Mammary epithelial cell (primary cell): ENCODE measurements at places on chromosomes 5 and 9.
A peak's percentile ranks its signal among the peaks of the same experiment; 100 is the strongest.

GRCh38 chr5:161007879-161008278 lies 155.9 kb upstream of the ATP10B start:
- DNase-seq: no peak

GRCh38 chr5:174649391-174649790 lies 75.0 kb upstream of the MSX2 start:
- DNase-seq: no peak

DNA sequence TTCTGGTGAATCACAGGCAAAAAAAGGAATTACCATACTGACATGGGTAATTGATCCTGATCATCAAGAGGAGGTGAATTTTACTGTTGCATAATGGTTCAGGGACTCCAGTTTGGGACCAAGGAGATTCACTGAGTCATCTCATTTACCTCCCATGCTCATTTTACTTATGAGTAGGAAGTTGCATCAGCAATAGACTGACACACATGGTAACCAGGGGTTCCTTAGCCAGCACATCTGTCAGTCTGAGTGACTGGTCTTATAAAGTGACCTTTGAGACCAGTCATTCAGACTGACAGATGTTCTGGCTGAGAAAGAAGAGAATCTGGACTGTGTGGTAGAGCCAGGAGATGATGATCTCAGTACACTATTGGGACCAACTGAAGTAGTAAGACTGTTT lies 384.6 kb upstream of the CD180 start:
- DNase-seq: peak; percentile 79

GRCh38 chr9:130791303-130791894 lies 43.7 kb upstream of the ABL1 start:
- no peak for DNase-seq

DNA sequence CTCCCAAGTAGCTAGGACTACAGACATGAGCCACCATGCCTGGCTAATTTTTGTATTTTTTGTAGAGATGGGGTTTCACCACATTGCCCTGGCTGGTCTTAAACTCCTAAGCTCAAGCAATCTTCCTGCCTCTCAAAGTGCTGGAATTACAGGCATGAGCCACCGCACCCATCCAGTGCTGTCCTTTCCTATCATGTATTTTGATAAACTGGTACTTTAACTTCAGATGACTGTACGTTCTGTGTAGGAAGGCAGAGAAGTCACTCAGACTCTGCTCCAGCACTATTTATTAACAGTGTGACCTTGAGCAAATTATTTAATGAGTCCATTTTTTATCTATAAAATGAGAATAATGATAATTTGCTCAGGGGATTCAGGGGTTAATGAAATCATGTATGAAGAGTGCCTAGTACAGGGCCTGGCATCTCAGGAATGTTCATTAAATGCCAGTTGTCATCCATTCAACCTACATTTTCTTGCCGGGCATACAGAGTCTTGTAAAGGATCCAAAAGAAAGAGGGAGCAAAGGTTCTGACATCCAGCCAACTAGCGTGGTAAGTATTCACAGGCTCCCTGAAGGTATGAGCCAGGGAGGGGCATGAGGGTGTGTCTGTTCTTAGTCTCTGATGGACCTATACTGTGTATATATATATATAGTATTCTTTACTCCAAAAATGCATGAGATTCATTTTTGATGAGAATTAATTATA lies 201.9 kb downstream of the PBX3 start:
- DNase-seq: peak; percentile 51

DNA sequence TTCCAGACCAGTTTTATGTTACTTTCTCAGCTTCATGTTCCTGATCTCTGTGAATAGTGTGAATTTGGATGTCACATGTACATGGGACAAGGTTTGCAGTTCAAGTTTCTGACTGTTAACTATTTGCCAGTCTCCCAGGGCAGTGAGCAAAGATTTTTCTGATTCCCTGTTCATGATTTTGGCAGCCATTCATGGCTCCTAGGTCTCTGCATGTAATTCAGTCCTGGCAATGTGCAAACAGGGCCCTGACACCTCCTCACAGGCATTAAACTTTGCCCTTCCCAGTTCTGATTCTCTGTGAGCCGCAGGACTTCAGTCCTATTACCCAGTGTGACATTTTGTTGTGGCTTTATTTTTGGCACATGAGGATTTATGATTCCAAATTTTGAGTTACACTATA lies 349.7 kb downstream of the ARRDC3 start:
- DNase-seq: no peak

DNA sequence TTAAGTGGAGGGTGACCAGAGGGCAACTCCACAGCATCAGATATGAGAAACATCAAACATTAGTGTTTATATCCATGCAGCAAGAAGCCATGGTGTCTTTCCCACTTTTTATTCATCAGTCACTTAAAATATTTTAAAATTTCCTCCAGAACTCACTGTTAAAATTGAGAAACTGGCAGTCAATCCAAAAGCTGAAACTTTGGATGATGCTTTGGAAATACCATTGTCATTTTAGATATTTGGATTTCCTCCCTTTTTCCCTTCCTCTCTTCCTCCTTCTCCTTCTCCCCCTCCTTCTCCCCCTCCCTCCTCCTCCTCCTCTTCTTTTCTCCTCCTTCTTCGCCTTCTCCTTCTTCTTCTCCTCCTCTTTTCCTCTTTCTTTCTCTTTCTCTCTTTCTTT lies 33.1 kb upstream of the NTRK2 start:
- DNase-seq: no peak

- DNase-seq: no peak
Measured at GRCh38 chr5:135004376-135004775, 29.7 kb downstream of the PITX1 start.

DNA sequence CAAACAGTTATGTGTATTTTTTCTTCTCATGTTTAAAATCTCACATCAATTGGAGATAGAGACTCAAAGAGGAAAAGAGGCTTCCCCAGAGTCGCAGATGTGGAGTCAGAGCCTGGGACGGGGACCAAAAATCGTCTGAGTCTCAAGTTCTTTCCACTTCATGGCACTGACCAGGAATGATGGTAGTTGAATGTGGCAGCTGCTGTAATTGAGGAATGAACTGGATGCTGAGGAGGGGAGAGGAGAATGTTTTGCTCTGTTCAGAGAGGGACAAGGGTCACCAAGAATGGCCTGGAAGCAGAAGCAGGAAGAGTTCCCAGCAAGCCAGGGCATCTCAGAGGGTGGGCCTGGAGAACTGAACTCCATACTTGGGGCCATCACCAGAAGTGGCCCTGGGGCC lies 103.9 kb downstream of the NSG2 start:
- no peak for DNase-seq

DNA sequence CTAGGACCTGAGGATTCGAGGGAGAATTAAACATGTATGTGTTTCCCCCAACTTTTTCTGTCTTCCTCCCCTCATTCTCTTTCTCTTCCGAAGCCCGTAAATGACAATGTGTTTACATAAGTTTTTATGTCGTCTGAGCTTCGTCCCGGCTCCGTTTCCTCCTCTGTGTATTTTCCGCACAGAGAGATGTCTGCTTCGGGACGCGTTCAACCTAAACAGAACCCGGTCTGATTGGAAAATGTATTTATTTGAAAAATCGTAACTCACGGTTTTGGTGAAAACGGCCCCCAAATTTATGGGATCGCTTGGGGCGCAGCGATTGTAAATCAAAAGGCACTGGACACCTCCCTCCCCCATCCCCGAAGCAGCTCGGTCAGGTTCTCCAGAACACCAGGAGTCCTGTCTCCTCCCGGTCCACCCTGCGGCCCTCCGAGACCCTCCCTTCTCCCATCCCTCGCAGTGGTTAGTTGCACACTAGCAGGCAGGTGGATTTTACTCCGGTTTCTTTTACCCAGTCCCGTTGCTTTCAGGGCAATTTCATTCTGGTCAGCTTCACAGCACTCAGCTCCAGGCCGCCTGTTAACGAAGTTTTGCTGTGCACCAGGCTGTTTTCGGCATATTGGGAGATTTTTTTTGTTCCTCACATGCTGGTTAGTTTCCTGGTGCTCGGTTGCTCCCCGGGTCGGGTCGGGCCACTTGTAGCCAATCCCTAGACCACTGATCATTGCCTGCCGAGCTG lies 5.8 kb upstream of the HAND1 start:
- no peak for DNase-seq

DNA sequence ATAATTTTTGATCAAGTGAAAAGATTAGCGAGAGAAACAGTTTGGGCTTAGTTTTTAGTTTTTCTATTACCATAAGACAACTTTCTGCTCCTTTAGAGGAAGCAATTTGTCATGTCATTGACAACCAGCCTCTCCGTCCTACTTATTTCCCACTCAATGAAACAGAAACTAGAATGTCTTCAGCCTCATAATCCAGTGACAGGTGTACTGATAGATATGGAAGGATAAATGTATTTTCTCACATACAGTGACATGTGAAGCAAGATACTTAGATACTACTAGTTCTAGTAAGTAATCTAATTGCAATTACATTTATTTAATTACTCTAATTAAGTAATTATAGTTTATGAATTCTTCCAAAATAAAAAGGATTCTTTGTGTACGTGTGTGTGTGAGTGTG lies 429.7 kb downstream of the CDH10 start:
- DNase-seq: no peak

DNA sequence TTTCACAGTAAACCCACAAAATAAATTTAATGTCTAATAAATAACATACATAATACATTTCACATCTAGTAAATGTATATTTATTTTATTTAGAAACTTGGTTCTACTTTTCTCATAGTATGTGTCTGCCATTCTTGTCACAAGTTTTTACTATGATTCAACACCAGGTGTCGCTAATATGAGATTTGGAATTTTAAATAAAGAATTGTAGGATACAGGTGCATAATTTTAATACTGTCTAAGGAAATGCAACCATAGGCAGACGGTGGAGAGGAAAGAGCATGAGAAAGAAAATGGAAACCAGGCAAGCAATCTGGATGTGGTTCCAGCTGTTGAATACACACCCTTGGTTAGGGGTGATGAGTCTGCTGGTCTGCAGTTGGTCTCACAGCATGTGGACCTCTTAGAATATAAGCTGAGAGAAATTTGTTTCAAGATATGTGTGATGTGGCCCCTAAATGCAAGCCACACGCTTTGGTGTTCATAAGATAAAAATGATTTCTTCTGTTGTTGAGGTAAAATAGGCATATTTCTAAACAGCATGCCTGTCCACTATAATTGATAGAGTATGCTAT lies 114.7 kb upstream of the TXNDC8 start:
- peak; percentile 4 for DNase-seq

DNA sequence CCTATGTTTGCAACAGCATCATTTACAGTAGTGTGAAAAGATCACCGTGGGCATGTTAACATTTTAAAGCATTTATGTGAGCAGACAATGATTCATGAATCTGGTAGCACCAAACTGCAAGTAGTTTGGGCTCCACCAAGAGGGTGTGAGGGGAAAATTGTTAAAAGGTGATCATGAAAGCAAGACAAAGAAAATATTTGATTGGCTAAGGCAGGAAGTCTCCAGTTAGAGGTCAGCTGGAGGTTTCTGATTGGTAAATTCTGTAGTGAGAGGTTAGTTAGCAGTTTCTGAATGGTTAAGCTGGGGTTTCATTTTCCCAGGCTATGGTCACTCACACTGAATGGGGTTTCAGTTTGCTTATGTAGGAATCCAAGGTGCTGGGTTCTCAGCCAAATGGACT lies 13.5 kb upstream of the DRD1 start:
- peak; percentile 39 for DNase-seq

DNA sequence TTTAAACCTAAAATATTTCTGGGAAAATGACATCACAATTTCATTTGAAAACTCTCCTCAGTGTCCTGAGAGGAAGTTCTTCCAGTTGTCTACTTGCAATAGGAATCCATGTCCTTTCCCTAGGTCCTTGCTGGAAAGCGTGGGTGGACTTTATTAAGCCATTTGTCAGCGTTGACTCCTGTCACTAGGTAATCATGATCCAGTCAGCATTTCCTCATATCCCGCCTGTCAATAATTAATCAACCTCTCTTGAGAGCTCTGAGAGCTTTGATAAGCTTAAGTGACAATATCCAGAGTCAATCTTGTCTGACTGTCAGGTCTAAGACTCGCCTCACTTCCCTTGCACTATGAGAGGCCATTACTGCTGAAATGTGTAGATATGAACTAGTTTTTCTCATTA lies 107.2 kb upstream of the SLIT3 start:
- DNase-seq: no peak

- no peak for DNase-seq
Measured at GRCh38 chr5:139131921-139132432, 66.2 kb downstream of the SIL1 start.

DNA sequence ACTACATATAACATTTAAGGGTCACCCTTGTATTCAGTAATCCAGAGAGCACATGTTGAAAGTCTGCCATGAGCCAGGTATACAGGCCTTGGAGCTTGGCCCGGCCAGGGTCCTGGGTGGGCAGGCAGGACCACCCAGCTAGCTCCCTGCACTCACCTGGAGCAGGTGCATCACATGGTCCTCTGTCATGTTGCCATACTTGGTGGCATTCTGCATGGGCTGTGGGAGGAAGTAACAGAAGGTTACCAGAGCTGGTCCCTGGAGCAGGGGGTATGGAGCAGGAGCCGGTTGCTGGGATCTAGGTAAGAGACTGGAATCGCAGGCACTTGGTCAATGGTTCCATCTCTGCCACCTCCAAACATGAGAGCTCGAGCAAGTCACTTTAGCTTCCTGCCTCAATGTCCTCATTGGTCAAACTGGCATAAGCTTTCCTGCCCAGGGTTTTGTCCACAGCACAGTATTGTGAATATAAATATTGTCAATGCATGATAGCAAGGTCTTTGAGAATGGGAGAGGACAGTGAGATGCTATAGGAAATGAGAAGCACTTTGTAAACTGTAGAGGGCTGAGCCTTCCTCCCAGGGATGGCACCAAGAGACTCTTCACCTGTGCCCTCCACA lies 6.5 kb downstream of the CD74 start:
- DNase-seq: no peak

DNA sequence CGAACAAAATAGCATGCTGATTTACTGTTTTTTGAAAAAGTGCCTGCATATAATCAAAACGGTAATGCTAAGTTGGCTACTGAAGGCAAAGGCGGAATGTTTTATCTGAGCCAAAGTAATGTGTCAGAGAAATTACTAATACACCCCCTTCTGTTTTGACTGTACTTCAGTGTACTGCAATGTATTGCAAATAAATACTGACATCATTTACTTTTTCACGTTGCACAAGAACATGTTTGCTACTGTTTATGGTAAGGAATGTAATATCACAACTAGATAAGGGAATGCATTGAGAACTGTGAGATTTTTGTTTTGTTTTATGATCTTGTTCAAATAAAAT lies 813 bp upstream of the AGTPBP1 start:
- peak; percentile 57 for DNase-seq

- no peak for DNase-seq
Measured at GRCh38 chr9:134459164-134459563, 132.9 kb downstream of the RXRA start.

DNA sequence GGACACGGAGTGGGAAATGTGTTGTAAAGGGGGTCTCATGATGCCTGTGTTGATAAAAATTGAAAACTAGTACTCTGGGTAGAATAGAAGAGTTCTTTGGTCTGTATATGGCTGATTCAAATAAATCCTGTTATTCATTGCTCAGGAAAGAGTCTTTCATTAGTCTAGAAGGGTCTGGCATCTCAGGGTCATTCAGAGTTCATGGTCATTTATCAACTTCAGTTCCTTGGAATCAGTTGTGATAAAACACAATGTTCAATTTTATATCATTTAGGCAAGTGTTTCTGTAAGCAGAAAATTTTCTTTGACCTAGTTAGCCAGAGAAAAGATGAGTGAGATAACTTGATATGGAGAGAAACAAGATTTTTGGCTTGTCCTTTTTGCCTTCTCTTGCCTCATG lies 36.3 kb downstream of the SPATA31D1 start:
- no peak for DNase-seq

- DNase-seq: peak; percentile 19
Measured at GRCh38 chr5:56669534-56670483, 145.5 kb upstream of the MAP3K1 start.

GRCh38 chr9:5842929-5843793 lies 10.2 kb upstream of the ERMP1 start:
- no peak for DNase-seq
